Activated CD4-positive, alpha-beta T cell treated with anti-CD3 and anti-CD28 coated beads, Interleukin-2, amount 10 ng/mL, durations not matched to agents 24 days and 14 days (primary cell): ENCODE measurements at places on chromosomes 1 and 21. TPM values are rescaled to one million over a fixed set of nuclear protein-coding genes. Genes with fewer than 3 reads are reported as not detected.

The CLCA4 gene
- total RNA-seq: not detected in 2 replicates

GRCh38 chr1:19878637-19878985 is 3.6 kb upstream of the OTUD3 start:
- H3K4me3 ChIP-seq: no peak overlapping the region
- no peak for DNase-seq
- no peak overlapping the region for H3K27ac ChIP-seq
- peaks cover 10% of the 10 kb centered on the region for H3K4me1 ChIP-seq

DNA sequence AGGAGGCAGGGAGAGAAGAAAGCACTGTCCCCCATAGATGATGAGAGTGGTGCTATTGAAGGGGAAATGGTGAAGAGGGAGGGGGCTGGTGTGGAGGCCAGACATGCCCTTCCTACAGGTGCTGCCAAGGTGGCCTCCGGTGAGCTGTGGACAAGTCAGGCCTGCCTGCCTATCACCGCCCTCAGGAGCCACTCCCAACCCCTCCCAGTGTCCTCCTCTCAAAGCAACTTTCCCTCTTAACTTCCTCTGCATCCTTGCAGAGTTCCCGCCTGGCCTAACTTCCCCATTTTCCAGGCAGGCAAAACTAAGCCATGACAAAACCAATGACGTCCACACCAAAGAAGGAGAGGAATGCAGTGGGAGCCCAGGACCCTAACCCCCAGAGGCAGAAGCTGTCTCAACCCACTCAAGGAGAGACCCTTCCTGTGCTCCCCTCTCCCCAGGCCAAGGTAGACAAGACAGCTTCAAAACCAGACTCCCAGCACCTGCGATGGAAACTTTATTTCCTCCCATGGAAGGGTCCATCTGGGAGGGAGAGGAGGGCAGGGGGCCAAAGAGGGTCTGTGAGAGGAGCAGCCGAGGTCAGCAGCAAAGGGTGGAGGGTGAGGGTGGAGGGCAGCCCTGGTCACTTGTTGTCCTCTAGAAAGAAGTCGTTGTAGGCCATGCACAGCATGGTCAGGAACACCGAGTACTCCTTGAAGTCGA is 1.0 kb upstream of the S100A6 start:
- H3K27ac ChIP-seq: peak overlapping the region; percentile 98
- no peak for DNase-seq
- peak overlapping the region; percentile 92 for H3K4me3 ChIP-seq
- H3K27me3 ChIP-seq: no peaks in the 10 kb centered on the region
- peaks cover 77% of the 10 kb centered on the region for H3K4me1 ChIP-seq
- H3K36me3 ChIP-seq: peaks cover 15% of the 10 kb centered on the region

DNA sequence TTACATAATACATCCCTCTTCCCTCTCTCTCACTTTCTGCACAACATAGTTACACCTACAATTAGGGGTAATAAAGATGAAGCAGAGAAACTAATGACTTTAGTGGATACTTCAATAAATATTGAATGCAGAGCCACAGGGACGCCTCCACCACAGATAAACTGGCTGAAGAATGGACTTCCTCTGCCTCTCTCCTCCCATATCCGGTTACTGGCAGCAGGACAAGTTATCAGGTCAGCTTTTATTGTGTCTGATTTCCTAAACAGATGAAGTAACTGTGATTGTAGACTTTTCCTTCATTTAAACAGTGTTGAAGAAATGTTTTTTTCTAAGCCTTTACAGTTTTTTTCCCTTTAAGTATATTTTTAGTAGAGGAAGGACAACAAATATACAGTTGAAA is 281.6 kb downstream of the TPR start:
- H3K27ac ChIP-seq: no peak overlapping the region
- H3K4me3 ChIP-seq: no peak overlapping the region
- no peaks in the 10 kb centered on the region for H3K4me1 ChIP-seq
- DNase-seq: no peak
- no peaks in the 10 kb centered on the region for H3K27me3 ChIP-seq

DNA sequence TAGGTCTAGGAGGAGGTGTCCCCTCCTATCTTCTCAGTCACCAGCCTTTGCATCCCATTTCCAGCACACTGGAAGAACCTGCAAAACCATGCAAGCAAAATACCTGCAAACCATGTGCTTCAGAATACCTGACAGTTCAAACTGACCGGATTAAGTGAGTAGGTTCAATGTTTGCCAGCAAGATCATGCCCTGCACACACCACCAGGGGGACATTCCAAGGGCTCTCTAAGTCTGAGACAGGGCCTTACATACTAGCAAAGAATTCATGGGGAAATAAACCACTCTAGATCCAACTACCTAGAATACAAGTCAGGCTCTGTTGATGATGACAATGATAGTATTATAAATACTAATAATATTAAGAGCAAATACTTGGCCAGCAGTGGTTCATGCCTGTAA is 27.6 kb downstream of the INPP5B start:
- peaks cover 11% of the 10 kb centered on the region for H3K4me1 ChIP-seq
- H3K36me3 ChIP-seq: peaks cover 16% of the 10 kb centered on the region
- DNase-seq: no peak
- H3K27ac ChIP-seq: no peak overlapping the region

- peaks cover 36% of the 10 kb centered on the region for H3K4me1 ChIP-seq
- DNase-seq: no peak
- no peak overlapping the region for H3K27ac ChIP-seq
Measured at GRCh38 chr1:151314137-151314875, 12.9 kb downstream of the PI4KB start.

- no peaks in the 10 kb centered on the region for H3K36me3 ChIP-seq
- H3K27ac ChIP-seq: no peak overlapping the region
- no peak for DNase-seq
- peaks cover 4% of the 10 kb centered on the region for H3K4me1 ChIP-seq
- peaks cover 17% of the 10 kb centered on the region for H3K27me3 ChIP-seq
Measured at GRCh38 chr1:201884425-201884824, 4.3 kb upstream of the SHISA4 start.

DNA sequence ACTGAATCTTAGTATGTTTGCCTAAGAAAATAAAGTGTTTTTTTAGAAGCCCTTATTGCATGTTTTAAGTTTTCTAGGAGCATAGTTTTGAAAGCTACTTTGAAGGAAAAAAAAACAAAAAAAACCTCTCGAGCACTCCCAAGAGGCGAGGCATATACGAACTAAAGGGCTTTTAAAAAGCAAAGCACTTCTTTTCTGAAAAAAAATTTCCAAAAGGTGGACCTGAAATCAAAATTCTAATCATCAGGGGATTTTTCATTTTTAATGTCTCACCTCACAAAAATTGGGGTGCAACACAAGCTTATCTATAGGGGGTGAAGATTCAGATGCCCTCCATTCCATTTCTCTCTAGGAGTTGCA is 594 bp downstream of the GLMN start:
- peaks cover 43% of the 10 kb centered on the region for H3K4me1 ChIP-seq
- H3K27me3 ChIP-seq: no peaks in the 10 kb centered on the region
- H3K36me3 ChIP-seq: peaks cover 44% of the 10 kb centered on the region
- peak overlapping the region; percentile 99 for H3K4me3 ChIP-seq
- peak overlapping the region; percentile 99 for H3K27ac ChIP-seq
